H1 (cell line): ENCODE measurements at places on chromosomes 2 and 18.

GRCh38 chr2:217517402-217517801 lies 485.4 kb downstream of the TNS1 start:
- no peaks in the 10 kb centered on the region for H3K27me3 ChIP-seq
- no peak overlapping the region for H3K4me3 ChIP-seq
- no peaks in the 10 kb centered on the region for H3K4me1 ChIP-seq
- H3K27ac ChIP-seq, result no peak overlapping the region

DNA sequence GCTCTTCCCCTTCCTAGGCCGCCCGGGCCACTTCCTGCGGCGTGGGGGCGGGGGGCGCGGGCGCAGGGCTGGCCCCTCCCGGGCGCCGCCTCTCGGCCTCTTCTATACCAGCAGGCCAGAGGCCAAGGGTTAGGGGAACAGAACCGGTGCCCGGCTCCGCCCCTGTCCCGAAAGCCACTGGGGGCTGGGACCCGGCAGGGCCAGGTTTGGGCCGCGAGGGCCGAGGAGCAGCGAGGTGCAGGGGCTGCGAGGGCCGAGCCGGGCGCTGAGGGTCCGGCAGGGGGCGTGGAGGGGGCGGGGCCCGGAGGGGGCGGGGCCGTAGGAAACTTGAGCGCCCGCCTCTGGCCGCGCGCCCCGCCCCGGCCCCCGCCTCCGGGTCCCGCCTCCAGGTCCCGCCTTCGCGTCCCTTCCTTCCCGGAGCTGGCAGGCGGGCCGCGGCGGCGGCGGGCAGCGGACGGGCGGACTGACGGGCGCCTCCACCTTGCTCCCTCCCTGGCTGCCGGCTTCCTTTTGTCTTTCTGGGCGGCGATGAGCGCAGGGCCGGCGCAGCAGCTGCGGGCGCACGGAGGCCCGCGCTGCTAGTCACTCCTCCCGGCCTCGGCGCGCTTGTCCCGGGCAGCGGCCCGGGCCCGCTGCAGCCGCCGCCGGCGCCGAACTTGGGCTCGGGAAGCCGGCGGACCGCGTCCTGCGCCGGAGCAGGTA lies at the start of gene HPCAL1:
HPCAL1 (plus strand) TSS at position 426 of the 702 bp plus-strand sequence. CDS start 116,854 bp downstream, outside the sequence.
- peaks cover 11% of the 10 kb centered on the region for H3K27me3 ChIP-seq
- H3K27ac ChIP-seq, result no peak within 1 kb of the TSS; the same call in 1 of the 2 replicates
- peak; percentile 95 for DNase-seq
- H3K4me3 ChIP-seq, result peak within 1 kb of the TSS; percentile 47

DNA sequence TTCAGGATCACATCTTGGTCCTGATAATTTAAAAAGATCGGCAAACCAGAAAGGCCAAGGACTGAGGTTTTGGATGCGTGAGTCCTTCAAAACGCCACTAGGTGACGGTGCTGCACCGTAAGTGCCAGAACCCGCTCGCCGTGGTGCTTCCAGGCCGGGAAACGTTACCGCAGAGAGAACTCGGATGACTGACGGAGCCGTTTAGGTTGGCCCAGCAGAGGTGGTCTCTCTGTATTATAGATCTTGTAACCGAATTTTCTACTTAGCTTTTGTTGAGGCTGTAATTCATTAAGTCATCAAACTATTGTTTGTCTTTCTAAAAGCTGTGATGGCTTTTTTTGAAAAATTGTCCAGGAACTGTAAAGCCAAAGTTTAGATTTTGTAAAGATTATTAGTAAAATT lies 39.8 kb upstream of the ADCYAP1 start:
- H3K27ac ChIP-seq, result no peak overlapping the region
- no peaks in the 10 kb centered on the region for H3K36me3 ChIP-seq
- H3K4me3 ChIP-seq, result no peak overlapping the region
- H3K27me3 ChIP-seq, result no peaks in the 10 kb centered on the region

DNA sequence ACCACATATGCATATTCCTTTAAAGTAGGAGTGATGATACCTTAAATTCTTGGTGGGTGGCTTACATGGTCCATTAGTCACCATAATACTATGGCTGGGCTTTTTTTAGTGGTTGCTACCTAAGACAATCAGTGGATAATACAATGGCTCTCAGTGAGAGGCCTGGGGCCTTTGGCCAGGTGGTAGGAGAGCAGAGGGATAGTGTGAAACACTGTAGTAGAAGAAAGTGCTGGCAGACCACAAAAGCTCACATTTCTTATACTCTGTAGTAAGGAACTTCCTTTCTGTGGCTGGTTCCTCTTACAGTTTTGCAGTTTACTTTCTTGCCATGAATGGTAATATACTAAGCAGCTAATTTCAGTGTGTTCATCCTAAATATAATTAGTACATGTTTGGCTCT lies 583.5 kb downstream of the XIRP2 start:
- no peak for DNase-seq
- H3K27me3 ChIP-seq, result no peaks in the 10 kb centered on the region
- no peak overlapping the region for H3K4me3 ChIP-seq
- no peaks in the 10 kb centered on the region for H3K4me1 ChIP-seq
- no peaks in the 10 kb centered on the region for H3K36me3 ChIP-seq
- H3K27ac ChIP-seq, result no peak overlapping the region

DNA sequence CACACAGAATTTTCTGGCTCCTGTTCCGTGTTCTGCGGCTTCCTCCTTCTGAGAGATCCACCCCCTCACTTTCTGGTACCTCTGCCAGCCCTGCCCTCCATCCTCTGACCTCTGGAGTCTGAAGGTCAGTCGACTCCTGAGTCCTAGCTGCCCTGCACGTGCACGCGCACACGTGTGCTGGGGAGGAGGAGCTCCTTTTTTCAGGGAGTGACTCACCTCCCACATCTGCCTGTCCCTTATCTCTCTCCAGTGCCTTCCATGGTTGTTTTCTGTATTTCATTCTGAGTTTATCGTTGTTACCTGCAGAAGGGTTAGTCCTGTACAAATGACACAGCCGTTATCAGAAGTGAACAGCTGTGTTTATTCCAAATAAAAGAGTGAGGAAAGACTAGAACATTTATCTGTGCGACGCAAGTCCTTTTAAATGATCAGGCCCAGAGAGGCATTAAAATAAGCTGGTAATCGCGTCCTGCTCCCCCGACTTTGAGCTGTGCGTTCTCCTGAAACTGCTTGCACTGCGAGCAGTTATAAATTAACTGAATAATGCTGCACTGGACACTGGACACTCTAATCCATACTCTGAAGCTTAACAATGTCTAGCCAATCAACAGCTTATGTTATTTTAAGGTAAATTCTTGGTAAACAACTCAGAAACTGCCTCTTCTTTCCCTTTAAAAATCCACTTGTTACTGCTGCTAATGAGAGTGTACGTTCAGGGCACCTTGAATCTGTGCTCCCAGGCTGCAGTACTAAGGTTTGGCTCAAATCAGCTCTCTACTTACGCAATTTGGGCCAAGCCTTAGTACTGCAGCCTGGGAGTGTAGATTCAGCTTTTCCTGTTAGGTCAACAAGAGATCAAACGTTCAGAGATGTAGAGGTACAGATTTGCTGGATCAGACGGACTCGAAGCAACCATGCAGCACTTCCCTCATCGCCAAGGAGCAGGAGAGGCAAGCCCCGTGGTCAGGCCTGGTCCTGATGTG lies 72.5 kb downstream of the GALR1 start:
- H3K27ac ChIP-seq, result no peak overlapping the region
- H3K4me1 ChIP-seq, result no peaks in the 10 kb centered on the region; the same call in 1 of the 2 replicates
- H3K4me3 ChIP-seq, result no peak overlapping the region
- no peaks in the 10 kb centered on the region for H3K27me3 ChIP-seq

DNA sequence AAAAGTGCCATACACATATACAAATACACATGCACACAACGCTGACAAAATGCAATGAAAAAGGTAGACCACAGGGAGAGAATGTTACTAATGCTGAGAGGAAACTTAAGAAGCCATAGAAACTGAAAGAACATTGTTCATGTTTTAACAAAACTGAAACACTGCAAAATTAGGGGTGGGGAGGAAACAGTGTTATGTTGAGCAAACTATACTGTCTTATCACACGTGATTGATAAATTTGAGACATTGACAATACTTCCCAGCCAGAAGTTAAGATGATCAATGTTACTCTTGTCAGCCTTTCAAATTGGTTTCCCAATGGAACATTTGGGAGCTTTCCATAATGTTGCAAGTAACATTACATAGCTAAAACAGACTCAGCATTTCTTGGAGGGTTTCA lies 165.5 kb downstream of the L3MBTL4 start:
- DNase-seq, result no peak
- no peaks in the 10 kb centered on the region for H3K27me3 ChIP-seq
- H3K36me3 ChIP-seq, result no peaks in the 10 kb centered on the region
- no peak overlapping the region for H3K27ac ChIP-seq
- no peaks in the 10 kb centered on the region for H3K4me1 ChIP-seq

GRCh38 chr18:55100817-55101457 lies 141.7 kb upstream of the CCDC68 start:
- no peak overlapping the region for H3K4me3 ChIP-seq
- H3K4me1 ChIP-seq, result no peaks in the 10 kb centered on the region
- no peaks in the 10 kb centered on the region for H3K36me3 ChIP-seq
- H3K27me3 ChIP-seq, result no peaks in the 10 kb centered on the region; the same call in 1 of the 2 replicates
- no peak for DNase-seq

- H3K36me3 ChIP-seq, result no peaks in the 10 kb centered on the region
- H3K4me3 ChIP-seq, result no peak overlapping the region
- H3K27ac ChIP-seq, result no peak overlapping the region
- no peak for DNase-seq
Observed at GRCh38 chr18:73101977-73102376, 234.2 kb upstream of the NETO1 start.

- H3K4me1 ChIP-seq, result no peaks in the 10 kb centered on the region
- peaks cover 12% of the 10 kb centered on the region for H3K27me3 ChIP-seq
- no peak overlapping the region for H3K27ac ChIP-seq
- no peak for DNase-seq
- H3K36me3 ChIP-seq, result peaks cover 14% of the 10 kb centered on the region; the same call in 1 of the 2 replicates
Observed at GRCh38 chr2:10045561-10046355, 2.4 kb downstream of the KLF11 start.

- H3K27me3 ChIP-seq, result no peaks in the 10 kb centered on the region
- H3K27ac ChIP-seq, result no peak overlapping the region
- no peaks in the 10 kb centered on the region for H3K4me1 ChIP-seq
- no peak overlapping the region for H3K4me3 ChIP-seq
- DNase-seq, result no peak
Observed at GRCh38 chr2:5392658-5393057, 299.5 kb upstream of the SOX11 start.

DNA sequence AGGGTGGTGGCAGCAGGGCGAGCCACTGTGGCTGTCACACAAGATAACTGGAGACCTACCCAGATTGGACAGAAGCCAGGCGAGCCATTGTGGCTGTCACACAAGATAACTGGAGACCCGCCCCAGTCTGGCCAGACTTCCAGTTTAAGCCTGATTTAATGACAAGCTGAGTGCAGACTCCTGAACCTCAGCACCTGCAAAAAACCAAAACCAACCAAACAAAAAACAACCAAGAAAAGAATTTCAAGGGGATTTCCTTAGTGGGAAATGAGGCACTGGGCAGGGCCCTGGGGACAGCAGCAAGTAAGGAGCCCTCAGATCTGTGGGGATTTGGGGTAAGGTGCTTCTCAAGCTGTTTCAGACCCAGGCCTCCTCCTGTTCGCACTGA lies 95.2 kb upstream of the BOD1L2 start:
- H3K36me3 ChIP-seq, result no peaks in the 10 kb centered on the region
- H3K4me3 ChIP-seq, result no peak overlapping the region
- H3K27ac ChIP-seq, result no peak overlapping the region
- H3K27me3 ChIP-seq, result no peaks in the 10 kb centered on the region

DNA sequence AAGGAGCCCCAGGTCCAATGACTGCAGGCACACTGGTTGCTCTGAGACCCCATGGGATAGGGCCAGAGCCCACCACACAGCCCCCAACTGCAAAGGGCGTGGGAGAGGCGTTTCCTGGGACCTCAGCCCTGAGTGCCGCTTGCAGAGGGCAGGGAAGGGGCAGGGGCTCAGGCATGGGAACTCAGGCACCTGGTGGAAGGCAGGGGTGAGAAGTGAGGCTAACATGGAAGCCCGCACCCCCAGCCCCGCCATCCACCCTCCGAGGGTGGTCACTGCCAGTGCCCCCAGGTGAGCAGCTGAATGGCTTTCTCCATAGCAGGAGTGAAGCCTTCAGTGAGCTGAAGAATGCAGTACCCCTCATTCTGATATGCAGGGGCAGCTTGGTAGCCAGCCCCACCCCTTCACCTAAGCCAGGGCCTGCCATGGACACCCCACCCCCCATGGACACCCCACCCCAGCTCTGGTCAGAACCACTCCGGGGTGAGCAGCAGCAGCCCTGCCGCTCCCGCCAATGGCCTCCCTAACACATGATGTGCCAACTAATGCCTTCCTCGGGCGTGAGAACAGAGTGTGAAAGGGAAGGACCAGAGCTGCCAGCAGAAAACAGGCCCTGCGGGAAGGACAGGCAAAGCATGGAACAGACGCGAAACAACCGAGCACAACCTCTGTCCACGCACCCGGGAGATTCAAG lies 6.6 kb downstream of the KIF1A start:
- DNase-seq, result no peak
- H3K36me3 ChIP-seq, result peaks cover 11% of the 10 kb centered on the region
- H3K27me3 ChIP-seq, result no peaks in the 10 kb centered on the region
- H3K4me3 ChIP-seq, result no peak overlapping the region

- H3K27me3 ChIP-seq, result no peaks in the 10 kb centered on the region
- no peak overlapping the region for H3K4me3 ChIP-seq
- H3K27ac ChIP-seq, result no peak overlapping the region
- H3K4me1 ChIP-seq, result no peaks in the 10 kb centered on the region
- no peak for DNase-seq
Observed at GRCh38 chr2:71666094-71666474, 212.7 kb downstream of the DYSF start.

GRCh38 chr18:25881149-25881548 lies 209.3 kb downstream of the SS18 start:
- no peaks in the 10 kb centered on the region for H3K36me3 ChIP-seq
- no peaks in the 10 kb centered on the region for H3K27me3 ChIP-seq
- no peak overlapping the region for H3K4me3 ChIP-seq
- no peak overlapping the region for H3K27ac ChIP-seq

GRCh38 chr18:79352432-79352831 lies 43.3 kb upstream of the NFATC1 start:
- H3K27ac ChIP-seq, result no peak overlapping the region
- H3K27me3 ChIP-seq, result no peaks in the 10 kb centered on the region

GRCh38 chr18:48703418-48703817 lies 164.6 kb downstream of the CTIF start:
- no peaks in the 10 kb centered on the region for H3K4me1 ChIP-seq
- H3K36me3 ChIP-seq, result no peaks in the 10 kb centered on the region
- no peaks in the 10 kb centered on the region for H3K27me3 ChIP-seq
- no peak for DNase-seq
- no peak overlapping the region for H3K4me3 ChIP-seq
- H3K27ac ChIP-seq, result no peak overlapping the region

DNA sequence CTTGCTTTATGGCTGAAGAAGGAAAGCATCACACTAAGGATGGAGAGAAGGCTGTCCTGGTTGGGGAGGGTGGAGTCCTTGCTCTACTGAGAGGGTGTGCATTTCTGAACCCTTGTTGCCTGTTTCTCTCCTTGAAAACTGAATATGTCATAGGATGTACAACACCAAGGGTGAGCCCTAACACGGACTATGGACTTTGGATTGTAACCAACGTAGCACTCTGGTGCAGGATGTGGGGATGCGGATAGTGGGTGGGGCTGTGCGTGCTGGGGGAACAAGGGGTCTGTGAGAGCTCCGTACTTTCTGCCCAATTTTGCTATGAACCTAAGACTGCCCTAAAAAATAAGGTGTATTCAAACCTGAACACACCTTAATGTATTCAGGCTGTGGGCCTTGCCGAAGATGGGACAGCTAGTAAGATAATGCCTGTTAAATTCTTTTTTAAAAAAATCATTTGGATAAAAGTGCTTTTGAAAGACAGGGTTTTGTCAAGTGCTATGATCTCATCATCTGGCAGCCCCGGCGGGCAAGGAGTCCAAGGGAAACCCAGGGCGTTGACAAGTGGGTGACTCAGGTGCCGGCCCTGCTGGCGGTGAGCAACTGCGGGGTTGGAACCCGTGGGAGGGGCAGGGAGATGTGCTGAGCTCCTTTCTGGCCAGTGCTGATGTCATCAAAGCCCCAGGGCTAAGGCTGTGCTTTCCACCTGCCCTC lies 54.0 kb downstream of the GATA6 start:
- peak; percentile 47 for DNase-seq
